ENCODE measurements at places on chromosomes 7 and 10.

DNA sequence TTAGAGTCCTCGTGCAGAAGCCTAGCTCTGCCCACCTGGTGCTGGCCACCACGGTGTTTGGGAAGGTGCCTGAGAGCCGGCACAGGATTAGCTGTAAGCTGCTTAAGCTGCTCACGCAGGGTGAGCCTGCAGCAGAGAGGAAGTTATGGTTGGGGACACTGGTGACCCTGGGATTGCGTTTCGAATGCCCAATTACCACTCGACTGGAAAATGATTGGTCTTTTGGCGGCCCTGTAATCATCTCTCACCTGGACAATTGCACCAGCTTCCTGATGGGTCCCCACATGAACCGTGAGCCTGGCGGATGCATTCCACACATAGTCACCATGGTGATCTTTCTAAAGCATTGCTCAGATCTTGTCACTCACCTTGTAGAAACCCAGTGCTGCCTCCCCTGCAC is 442.3 kb upstream of the ZMIZ1 start:
- DNase-seq, result no peak

- no peak for DNase-seq
These were observed 213.8 kb downstream of the MGMT start for GRCh38 chr10:129680661-129681344.

DNA sequence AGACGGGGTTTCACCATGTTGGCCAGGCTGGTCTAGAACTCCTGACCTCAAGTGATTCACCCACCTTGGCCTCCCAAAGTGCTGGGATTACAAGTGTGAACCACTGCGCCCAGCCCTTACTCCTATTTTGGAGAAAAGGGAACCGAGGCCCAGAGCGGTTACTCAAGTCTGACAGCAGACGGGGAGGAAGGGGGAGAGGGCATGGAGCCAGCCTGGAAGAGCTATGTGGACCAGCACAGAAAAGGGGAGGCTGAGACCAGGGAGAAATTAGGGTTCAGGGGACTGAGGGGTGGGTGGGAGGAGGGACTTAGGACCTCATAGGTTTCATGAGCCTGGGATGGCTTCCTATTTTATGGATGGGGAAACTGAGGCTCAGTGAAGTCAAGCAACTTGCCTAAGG is 1.5 kb downstream of the SFRP5 start:
- no peak for DNase-seq

- no peak for DNase-seq
These were observed 6.7 kb downstream of the PPRC1 start for GRCh38 chr10:102139281-102140110.

DNA sequence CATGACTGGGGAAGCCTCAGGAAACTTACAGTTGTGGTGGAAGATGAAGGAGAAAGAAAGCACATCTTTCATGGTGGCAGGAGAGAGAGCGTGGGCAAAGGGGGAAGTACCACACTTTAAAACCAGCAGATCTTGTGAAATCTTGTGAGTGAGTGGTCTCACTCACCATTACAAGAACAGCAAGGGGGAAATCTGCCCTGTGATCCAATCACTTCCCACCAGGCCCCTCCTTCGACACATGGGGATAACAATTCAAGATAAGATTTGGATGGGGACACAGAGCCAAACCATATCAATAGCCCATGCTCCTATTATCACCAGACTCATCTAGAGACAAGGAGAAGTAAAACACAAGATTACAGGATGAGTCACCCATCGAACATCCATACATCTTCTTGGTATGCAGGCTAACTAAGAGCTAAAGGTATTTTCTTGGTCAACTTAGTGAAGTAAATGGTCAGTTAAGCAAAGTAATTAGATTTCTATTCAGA is 55.3 kb upstream of the YAE1 start:
- peak; percentile 73 for DNase-seq

GRCh38 chr10:3480281-3480989 is 304.6 kb downstream of the KLF6 start:
- no peak for DNase-seq

DNA sequence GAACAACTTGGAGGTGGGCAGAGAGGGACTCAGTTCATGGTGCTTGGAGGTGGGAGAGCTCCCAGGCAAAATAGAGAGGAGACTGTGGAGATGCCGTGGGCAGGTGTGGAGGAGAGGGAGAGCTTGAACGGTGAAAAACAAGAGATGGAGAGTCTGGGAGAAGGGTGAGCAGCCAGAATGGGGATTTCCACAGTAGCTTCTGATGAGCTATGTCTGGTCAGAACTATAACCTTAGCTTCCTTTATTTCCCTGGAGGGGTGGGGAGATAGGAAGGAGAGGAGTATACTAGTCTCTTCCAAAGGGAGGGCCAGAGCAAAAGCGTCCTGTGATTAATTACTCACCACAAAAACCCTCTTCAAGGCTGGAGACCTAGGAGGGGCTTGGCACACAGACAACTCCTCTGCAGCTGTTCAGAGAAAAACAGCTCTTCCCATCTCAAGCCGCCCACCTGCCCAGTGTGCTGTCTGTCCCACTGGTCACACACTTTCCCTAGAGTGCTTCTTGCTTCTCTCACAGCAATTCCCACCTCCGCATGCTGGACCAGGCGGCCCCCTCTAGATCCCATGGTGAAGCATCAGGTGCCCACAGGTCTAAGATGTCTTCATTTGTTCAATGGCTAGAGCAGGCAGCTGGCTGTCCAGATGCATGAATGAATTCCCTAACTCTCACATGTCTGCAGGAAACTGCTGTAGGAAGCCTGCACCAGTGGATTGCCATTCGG is 41.9 kb downstream of the TAS2R41 start:
- DNase-seq, result peak; percentile 72

DNA sequence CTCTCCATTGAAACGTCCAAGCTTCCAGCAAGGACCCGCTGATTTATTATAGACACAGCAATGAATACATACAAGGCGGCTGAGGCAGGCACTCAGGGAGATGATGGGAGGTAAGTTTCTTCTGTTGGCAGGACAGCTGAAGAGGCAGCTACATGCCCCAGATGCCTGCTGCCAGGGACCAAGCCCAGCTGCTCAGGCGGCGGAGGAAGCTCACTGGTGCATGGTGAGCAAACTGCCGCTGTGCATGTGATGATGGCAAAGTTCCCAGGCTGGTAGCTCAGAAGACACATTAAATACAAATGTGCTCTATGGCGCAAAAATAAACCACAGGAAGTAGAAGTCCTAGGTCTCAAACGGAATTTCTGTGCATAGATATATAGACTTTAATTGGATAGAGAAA is 2.3 kb downstream of the DNTT start:
- no peak for DNase-seq

- DNase-seq, result no peak
These were observed 70.0 kb upstream of the HGF start for GRCh38 chr7:81839708-81840369.

GRCh38 chr7:150951521-150951920 is 26.6 kb downstream of the KCNH2 start:
- no peak for DNase-seq

GRCh38 chr10:104577163-104577562 is 63.9 kb upstream of the SORCS3 start:
- no peak for DNase-seq

DNA sequence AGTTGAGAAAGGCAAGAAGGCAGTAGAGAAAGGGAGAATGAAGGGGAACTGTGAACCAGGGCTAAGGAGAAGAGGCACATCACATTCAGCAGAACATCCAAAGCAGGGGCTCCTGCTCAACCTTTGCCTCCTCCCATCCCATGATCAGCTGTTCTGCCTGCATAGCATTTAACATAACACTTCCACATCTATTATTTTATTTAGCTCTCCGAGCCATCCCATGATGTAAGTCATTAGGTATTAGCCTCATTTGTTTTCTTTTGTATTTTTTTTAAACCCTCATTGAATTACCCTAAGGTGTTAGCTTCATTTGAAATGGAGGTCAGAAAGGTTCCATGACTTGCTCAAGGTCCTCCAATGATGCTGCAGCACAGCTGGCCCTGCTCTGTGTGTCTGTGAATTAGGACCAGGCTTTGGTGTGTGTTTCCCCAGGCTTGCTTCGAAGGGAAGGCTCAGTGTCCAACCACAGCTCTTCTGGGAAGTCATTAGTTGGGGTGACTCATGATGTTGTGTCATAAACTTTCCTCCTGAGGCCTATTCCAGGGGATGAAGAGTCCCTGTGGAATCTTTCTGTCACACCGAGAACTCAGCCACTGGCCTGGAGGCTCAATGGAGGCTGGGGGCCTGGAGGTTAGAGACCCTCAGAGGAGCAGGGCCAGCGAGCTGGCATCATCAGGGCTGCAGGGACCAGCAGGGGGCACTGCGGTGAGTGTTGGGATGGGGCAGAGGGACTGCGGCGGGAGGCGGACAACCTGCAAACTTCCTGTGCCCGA is 16.5 kb downstream of the NPFFR1 start:
- DNase-seq, result peak; percentile 95

- peak; percentile 21 for DNase-seq
These were observed 8.6 kb downstream of the GJD4 start for GRCh38 chr10:35613597-35614226.

DNA sequence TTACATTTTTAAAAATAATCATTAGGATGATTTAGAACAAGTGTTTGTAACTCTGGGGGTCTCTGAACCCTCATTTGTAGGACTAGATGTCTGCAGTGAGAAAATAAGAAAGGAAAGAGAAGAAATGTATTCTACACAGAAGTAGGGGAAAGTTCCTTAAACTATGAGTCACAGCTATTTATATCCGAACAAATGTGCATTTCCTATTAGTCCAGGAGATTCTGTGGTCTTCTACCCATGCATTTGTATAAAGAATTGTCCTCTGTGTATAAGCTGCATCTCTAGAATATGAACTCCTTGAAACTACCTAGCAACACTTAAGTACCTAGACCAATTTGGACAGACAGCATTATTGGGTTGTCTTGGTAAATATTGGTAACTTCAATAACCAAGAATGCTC is 15.9 kb upstream of the CD36 start:
- DNase-seq, result peak; percentile 59

DNA sequence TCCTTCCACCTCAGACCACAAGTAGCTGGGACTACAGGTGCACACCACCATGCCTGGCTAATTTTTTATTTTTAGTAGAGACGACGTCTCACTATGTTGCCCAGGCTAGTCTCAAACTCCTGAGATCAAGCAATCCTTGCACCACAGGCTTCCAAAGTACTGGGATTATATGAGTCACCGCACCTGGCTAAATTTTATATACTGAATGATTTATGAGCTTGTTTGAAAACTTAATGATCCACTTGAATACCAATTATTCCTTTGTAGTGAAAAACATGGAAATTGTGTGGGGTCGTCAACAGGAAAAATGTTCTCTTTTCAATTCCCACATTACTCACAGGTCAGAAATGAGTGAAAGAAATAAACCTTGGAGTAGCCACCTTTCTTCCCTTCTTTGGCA is 31.3 kb downstream of the RAPGEF5 start:
- no peak for DNase-seq

DNA sequence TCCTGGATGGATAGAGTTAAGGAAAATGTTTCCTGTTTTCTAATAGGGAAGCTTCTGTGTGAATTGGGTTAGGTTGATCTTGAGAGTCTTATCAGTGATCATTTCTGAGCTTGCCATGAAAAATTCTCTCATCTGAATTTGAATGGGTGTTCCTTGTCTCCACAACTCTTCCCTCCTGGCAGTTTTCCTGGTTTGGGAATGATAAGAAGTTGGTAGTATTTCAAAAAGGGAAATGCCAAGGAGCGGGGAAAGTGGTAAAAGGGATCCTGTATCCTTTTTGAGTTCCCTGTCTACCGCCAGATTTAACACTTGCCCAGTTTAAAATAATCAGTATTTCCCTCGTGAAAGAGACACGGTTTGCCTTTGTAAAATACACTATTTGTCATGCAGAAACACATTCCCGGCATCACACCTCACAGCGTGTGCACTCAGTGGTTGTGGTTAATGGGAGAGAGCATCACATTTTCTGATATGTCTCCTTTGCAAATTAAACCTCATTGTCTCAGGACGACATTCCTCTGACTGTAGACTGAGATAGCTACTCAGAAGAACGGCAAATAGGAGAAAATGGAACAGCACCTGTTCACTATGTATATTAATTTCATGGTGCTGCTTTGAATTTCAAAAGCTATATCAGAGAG is 113.2 kb upstream of the IFRD1 start:
- DNase-seq, result no peak

GRCh38 chr7:19957664-19958063 is 184.2 kb upstream of the TMEM196 start:
- DNase-seq, result peak; percentile 29

DNA sequence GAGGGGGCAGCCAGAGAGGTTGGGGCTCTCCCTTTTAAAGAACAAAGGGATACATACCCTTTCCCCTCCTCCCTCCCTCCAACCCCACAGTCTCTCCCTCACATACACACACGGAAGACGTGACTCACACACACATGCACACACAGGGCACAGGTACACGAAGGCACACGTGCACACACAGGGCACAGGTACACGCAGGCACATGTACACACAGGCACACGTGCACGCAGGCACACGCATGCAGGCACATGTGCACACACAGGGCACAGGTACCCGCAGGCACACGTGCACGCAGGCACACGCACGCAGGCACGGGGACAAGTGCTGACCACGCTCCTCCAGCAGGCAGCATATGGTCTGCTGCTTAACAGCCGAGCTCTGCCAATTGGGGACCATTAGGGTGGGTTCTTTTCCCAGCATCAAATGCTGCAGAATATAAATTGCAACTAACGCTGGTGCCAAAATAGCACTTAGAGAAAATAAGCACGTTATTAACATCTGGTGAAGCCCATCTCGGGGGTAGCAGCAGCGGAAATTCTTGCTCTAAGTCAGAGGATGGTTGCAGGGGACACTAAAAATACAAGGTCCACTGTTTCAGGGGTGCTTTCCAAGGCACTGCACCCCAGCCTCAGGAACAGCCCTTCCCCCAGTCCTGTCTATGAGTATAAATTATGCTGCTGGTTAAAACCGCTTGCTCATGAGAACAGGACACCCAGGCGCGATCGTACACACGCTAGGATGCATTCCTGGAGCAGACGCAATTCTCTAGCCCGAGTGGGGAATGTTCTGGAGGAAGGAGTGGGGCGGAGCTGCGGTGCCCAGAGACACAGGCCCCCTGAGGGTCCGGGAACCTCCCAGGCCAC is 55.2 kb upstream of the TNRC18 start:
- DNase-seq, result peak; percentile 86

DNA sequence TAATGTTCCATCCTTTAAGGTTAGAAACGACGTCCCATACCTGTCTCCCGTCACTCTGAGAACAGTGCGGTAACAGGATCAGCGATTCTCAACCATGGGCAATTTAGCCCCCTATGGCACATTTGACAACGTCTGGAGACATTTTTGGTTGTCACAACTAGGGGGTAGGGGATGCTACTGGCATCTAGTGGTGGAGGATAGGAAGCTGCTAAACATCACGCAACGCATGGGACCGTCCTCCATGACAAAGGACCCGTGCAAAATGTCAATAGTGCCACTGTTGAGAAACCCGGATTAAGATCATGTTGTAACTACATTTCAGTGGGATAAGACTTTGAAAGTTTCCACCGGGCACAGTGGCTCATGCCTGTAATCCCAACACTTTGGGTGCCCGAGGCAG is 5.0 kb upstream of the PAXIP1 start:
- DNase-seq, result no peak

- no peak for DNase-seq
These were observed 172.0 kb downstream of the PLXNA4 start for GRCh38 chr7:132404261-132404660.

DNA sequence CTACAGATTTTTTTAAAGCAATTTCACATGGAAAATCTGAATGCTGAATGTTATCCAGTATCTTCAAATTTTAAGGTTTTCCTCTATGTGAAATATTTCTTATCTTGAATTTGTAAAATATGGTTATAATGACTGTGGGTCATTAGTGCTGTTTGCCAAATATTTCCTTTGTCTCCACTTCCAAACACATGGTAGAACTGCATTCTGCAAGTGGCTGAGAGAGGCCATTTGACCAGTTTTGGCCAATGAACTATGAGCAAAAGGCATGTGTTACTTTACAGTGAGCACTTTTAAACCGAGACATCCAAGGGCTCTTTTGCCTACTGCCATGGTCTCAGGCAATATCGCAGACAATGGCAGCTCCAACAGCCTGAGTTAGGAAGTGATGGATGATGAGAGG is 117.2 kb upstream of the RSU1 start:
- DNase-seq, result no peak
